ENCODE measurements at places on chromosomes 7 and 10.
A peak's percentile ranks its signal among the peaks of the same experiment; 100 is the strongest.

GRCh38 chr10:131174651-131175540 lies 136.6 kb downstream of the TCERG1L start:
- H3K27me3 ChIP-seq = no peaks in the 10 kb centered on the region
- no peaks in the 10 kb centered on the region for H3K36me3 ChIP-seq
- H3K4me3 ChIP-seq = no peak overlapping the region
- H3K27ac ChIP-seq = no peak overlapping the region
- peak; percentile 56 for DNase-seq

DNA sequence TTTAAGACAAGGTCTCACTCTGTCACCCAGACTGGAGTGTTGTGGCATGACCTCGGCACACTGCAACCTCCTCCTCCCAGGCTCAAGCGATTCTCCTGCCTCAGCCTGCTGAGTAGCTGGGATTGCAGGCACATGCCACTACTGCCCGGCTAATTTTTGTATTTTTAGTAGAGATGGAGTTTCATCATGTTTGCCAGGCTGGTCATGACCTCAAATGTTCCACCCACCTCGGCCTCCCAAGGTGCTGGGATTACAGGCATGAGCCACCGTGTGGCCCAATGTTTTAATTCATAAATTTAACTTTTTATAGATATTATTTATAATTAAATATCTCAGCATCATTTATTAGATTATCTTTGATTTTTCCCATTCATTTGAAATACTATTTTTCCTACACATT lies 658.0 kb upstream of the NRG3 start:
- H3K36me3 ChIP-seq = no peaks in the 10 kb centered on the region
- DNase-seq = no peak
- no peak overlapping the region for H3K4me3 ChIP-seq

DNA sequence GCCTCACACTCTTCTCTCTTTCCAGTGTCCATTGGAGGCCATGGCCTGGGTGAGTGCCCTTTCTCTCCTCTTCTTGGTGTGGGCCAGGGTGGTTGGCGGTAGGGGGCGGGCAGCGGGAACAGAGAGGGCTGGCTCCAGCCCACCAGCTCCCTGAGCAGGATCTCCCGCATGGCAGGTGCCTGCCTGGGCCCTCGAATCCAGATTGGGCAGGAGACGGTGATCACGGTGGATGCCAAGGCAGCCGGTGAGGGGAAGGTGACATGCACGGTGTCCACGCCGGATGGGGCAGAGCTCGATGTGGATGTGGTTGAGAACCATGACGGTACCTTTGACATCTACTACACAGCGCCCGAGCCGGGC lies 13.5 kb upstream of the ATP6V1F start:
- H3K4me3 ChIP-seq = no peak overlapping the region
- DNase-seq = no peak
- no peaks in the 10 kb centered on the region for H3K36me3 ChIP-seq

DNA sequence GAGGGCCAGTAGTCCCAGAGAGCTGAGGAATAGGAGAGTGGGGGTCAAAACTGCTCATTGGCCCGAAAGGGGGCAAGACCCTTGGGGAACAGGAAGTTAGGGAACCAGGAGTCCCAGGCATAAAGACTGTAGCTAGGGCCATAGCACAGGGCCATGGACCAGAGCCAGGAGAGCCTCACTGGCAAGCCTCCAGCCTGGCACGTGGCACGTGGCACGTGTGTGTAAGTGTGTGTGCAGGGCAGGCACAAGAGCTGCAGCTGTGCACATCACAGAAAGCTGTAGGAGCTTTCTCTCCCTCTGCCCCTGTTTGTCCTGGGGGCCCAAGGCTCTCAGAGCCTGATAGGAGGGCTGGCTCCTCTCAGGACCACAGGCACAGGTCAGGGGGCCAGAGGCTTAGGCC lies 47.8 kb upstream of the SLF2 start:
- peaks cover 80% of the 10 kb centered on the region for H3K27me3 ChIP-seq
- H3K4me1 ChIP-seq = peaks cover 29% of the 10 kb centered on the region
- no peak overlapping the region for H3K4me3 ChIP-seq
- DNase-seq = no peak
- no peaks in the 10 kb centered on the region for H3K36me3 ChIP-seq

GRCh38 chr7:131040467-131040932 lies 287.2 kb upstream of the MKLN1 start:
- peak overlapping the region; percentile 1 for H3K27ac ChIP-seq
- H3K36me3 ChIP-seq = peaks cover 3% of the 10 kb centered on the region
- no peak for DNase-seq

- H3K27ac ChIP-seq = no peak overlapping the region
- no peak for DNase-seq
- no peaks in the 10 kb centered on the region for H3K4me1 ChIP-seq
- H3K27me3 ChIP-seq = no peaks in the 10 kb centered on the region
- H3K4me3 ChIP-seq = no peak overlapping the region
Observed at GRCh38 chr7:137471128-137471527, 127.6 kb upstream of the PTN start.

- DNase-seq = no peak
- no peak overlapping the region for H3K4me3 ChIP-seq
- H3K4me1 ChIP-seq = peaks cover 49% of the 10 kb centered on the region
- H3K27ac ChIP-seq = peak overlapping the region; percentile 47
- peaks cover 7% of the 10 kb centered on the region for H3K27me3 ChIP-seq
Observed at GRCh38 chr10:121291823-121292222, 306.4 kb downstream of the FGFR2 start.

- H3K4me3 ChIP-seq = no peak overlapping the region
- peaks cover 9% of the 10 kb centered on the region for H3K36me3 ChIP-seq
- peak overlapping the region; percentile 75 for H3K27ac ChIP-seq
- no peaks in the 10 kb centered on the region for H3K27me3 ChIP-seq
- H3K4me1 ChIP-seq = peaks cover 34% of the 10 kb centered on the region
Observed at GRCh38 chr10:19922236-19922963, 106.2 kb downstream of the PLXDC2 start.

- no peak overlapping the region for H3K4me3 ChIP-seq
- DNase-seq = no peak
- H3K27me3 ChIP-seq = no peaks in the 10 kb centered on the region
- no peaks in the 10 kb centered on the region for H3K4me1 ChIP-seq
Observed at GRCh38 chr7:157472311-157473050, 135.7 kb downstream of the DNAJB6 start.

DNA sequence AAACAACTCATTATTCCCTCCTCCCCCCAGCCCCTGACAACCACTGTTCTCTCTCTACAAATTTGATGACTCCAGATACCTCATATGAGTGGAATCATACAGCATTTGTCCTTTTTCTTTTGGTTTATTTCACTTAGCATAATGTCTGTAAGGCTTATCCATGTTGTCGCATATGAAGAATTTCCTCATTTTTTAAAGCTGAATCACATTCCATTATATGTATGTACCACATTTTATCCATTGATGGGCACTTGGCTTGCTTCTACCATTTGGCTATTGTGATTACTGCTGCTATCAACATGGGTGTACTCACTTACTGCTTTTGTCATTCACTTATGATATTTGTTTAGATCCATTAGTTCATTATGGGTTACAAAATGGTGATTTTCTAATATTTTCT lies 112.8 kb downstream of the BUB3 start:
- peaks cover 26% of the 10 kb centered on the region for H3K27me3 ChIP-seq
- H3K4me1 ChIP-seq = peaks cover 13% of the 10 kb centered on the region
- no peak overlapping the region for H3K4me3 ChIP-seq

GRCh38 chr7:23387583-23387982 lies 82.7 kb downstream of the IGF2BP3 start:
- H3K27me3 ChIP-seq = no peaks in the 10 kb centered on the region
- peaks cover 17% of the 10 kb centered on the region for H3K4me1 ChIP-seq
- H3K27ac ChIP-seq = no peak overlapping the region
- H3K4me3 ChIP-seq = no peak overlapping the region
- H3K36me3 ChIP-seq = peaks cover 31% of the 10 kb centered on the region

GRCh38 chr7:106283501-106283830 lies 1.3 kb downstream of the NAMPT start:
- peak overlapping the region; percentile 98 for H3K4me3 ChIP-seq
- H3K27ac ChIP-seq = peak overlapping the region; percentile 94
- no peaks in the 10 kb centered on the region for H3K27me3 ChIP-seq
- peaks cover 7% of the 10 kb centered on the region for H3K36me3 ChIP-seq
- no peak for DNase-seq

- H3K27ac ChIP-seq = peak within 1 kb of the TSS; percentile 59
- H3K4me1 ChIP-seq = peaks cover 4% of the 10 kb centered on the region
- H3K27me3 ChIP-seq = no peaks in the 10 kb centered on the region
- no peak for DNase-seq
- no peak within 1 kb of the TSS for H3K4me3 ChIP-seq
Observed at GRCh38 chr7:44978511-44979366, at the start of gene MYO1G. TSS of gene MYO1G (minus strand) at chr7:44979015. CDS start at chr7:44978961, 54 bp downstream.

GRCh38 chr7:17019106-17019505 lies 137.3 kb upstream of the AGR3 start:
- no peak overlapping the region for H3K27ac ChIP-seq
- no peak overlapping the region for H3K4me3 ChIP-seq
- H3K36me3 ChIP-seq = no peaks in the 10 kb centered on the region
- no peak for DNase-seq
- no peaks in the 10 kb centered on the region for H3K4me1 ChIP-seq
- H3K27me3 ChIP-seq = no peaks in the 10 kb centered on the region

DNA sequence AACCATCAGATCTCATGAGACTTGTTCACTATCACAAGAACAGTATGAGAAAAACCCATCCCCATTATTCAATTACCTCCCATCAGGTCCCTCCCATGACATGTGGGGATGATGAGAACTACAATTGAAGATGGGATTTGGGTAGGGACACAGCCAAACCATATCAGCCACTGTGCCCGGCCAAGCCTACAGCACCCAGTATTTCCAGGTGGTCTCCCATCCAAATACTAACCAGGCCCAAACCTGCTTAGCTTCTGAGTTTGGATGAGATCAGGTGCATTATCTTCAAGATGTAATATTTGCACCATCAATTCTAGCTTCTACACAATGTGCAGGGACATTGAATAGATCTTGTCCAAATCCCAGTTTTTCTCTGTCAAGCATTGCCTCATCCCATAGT lies 196.9 kb downstream of the BAMBI start:
- no peak for DNase-seq
- peaks cover 5% of the 10 kb centered on the region for H3K36me3 ChIP-seq
- H3K27ac ChIP-seq = no peak overlapping the region
- no peaks in the 10 kb centered on the region for H3K27me3 ChIP-seq
- no peak overlapping the region for H3K4me3 ChIP-seq

DNA sequence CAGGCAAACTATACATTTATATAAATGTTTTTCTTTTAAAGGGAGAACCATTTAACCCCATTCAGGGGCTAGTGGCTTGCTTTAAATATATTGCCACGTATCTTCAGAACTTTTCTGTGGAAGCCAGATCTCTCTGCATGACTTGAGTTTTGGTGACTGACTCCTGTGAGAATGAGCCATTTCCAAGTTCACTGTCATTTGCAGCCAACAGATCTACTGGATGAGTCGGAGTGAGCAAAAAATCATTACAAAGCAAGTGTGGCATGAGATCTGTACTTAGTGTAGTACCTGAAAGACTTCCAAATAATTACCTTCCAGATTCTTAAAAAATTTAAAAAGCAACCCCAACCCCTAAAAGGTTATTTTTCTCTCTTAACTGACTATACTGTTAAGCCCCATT lies 45.6 kb downstream of the PDSS1 start:
- DNase-seq = no peak
- H3K36me3 ChIP-seq = peaks cover 28% of the 10 kb centered on the region
- H3K27ac ChIP-seq = no peak overlapping the region
- H3K27me3 ChIP-seq = no peaks in the 10 kb centered on the region

DNA sequence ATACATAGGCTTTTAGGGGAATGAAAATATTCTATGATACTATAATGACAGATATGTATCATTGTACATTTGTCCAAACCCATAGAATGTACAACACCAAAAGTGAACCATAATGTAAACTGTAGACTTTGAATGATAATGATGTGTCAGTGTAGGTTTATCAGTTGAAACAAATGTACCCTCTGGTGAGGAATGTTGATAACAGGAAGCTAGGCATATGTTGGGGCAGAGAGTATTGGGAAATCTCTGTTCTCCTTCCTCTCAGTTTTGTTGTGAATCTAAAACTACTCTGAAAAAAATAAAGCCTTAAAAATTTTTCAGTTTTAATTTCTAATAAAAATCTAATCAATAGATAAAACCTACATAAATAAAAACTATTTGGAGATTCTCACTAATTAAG lies 36.9 kb downstream of the C1GALT1 start:
- H3K27ac ChIP-seq = no peak overlapping the region
- no peak overlapping the region for H3K4me3 ChIP-seq
- no peak for DNase-seq
- peaks cover 11% of the 10 kb centered on the region for H3K4me1 ChIP-seq
- H3K36me3 ChIP-seq = peaks cover 50% of the 10 kb centered on the region

- peak overlapping the region; percentile 85 for H3K4me3 ChIP-seq
- H3K27me3 ChIP-seq = no peaks in the 10 kb centered on the region
- peak overlapping the region; percentile 96 for H3K27ac ChIP-seq
- peaks cover 68% of the 10 kb centered on the region for H3K4me1 ChIP-seq
Observed at GRCh38 chr10:104329735-104330134, 8.5 kb downstream of the ITPRIP start.

DNA sequence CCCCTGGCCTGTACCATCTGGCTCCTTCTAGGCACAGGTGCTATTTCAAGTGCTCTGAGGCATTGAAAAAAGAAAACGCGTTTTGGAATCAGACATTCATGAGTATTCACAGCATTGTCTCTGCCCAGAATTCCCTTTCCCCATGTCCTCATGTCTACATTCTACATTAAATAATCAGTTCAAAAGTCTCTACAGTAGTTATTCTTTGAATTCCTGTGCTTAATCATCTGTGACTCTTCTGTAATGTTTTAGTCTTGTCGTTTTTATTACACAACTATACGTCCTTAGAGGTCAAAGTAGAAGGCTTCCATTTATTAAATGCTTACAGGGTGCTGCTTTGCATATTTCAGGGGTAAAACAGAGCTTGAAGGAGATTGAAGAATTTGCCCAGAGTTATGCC lies 95.7 kb downstream of the BICC1 start:
- no peak overlapping the region for H3K4me3 ChIP-seq
- no peak for DNase-seq
- H3K27me3 ChIP-seq = no peaks in the 10 kb centered on the region

- H3K4me1 ChIP-seq = peaks cover 43% of the 10 kb centered on the region
- no peaks in the 10 kb centered on the region for H3K27me3 ChIP-seq
- H3K27ac ChIP-seq = no peak overlapping the region
- H3K36me3 ChIP-seq = no peaks in the 10 kb centered on the region
Observed at GRCh38 chr10:17026686-17027485, 102.7 kb downstream of the CUBN start.

- no peaks in the 10 kb centered on the region for H3K36me3 ChIP-seq
- H3K27me3 ChIP-seq = no peaks in the 10 kb centered on the region
- no peak overlapping the region for H3K4me3 ChIP-seq
- DNase-seq = no peak
- no peak overlapping the region for H3K27ac ChIP-seq
Observed at GRCh38 chr10:132196178-132197113, 9.7 kb downstream of the DPYSL4 start.

DNA sequence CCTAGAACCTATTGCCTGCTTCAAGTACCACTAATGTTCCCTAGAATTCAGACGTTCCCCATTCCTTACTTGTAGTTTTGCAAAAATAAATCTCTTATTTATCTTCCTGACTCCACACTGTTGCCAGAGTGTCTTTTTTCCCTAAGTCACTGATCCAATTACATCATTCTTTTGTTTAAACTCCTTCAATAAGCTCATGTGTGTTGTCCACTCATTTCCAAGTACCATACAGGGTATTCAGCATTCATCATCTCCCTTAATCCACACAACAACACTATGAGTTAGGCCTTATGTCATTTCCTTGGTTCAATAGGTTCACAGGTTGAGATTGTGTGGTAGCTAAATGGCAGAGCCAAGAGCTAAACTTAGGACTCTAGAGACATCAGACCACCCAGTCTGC lies 119.9 kb upstream of the RHOBTB1 start:
- H3K27me3 ChIP-seq = no peaks in the 10 kb centered on the region
- H3K4me3 ChIP-seq = no peak overlapping the region
- no peaks in the 10 kb centered on the region for H3K36me3 ChIP-seq
- no peak overlapping the region for H3K27ac ChIP-seq

- no peaks in the 10 kb centered on the region for H3K27me3 ChIP-seq
- H3K36me3 ChIP-seq = no peaks in the 10 kb centered on the region
- H3K4me1 ChIP-seq = no peaks in the 10 kb centered on the region
- no peak for DNase-seq
- no peak overlapping the region for H3K4me3 ChIP-seq
Observed at GRCh38 chr7:93739424-93739823, 151.1 kb downstream of the TFPI2 start.

Measured in type B pancreatic cell (in vitro differentiated cells).